Type B pancreatic cell (in vitro differentiated cells): ENCODE measurements at places on chromosomes 6 and 20. TPM values are rescaled to one million over a fixed set of nuclear protein-coding genes. Genes with fewer than 3 reads are reported as not detected.

The FGD2 gene
- total RNA-seq: 0.10 TPM in 1 of 2 replicates, not detected in the other

The RAMACL gene
- 0.85 and 1.5 TPM in 2 replicates for total RNA-seq

The IRAK1BP1 gene
- 4.4 and 7.0 TPM in 2 replicates for total RNA-seq

The CTAGE9 gene
- total RNA-seq: not detected in 2 replicates

DNA sequence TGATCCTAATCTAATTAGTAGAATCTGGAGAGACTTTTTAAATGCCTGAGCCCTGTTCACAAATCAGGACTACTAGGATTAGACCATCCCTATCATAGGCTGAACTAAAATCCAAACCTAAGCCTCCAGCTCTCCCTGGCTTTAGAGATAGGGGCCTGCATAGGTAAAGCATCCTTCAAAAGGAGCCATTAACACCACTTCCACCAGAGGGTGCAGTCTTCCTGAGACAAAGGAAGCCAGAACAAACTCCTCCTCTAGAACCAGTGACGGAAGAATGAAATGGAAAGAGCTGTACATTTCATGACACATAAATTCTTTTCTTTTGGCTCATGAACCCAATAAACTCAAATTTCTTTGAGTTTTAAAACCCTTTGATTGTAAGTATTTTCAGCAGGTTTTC, 291.2 kb upstream of the ADGRB3 start:
- no peak for DNase-seq
- H3K4me1 ChIP-seq: no peaks in the 10 kb centered on the region
- no peaks in the 10 kb centered on the region for H3K36me3 ChIP-seq
- no peaks in the 10 kb centered on the region for H3K27me3 ChIP-seq
- no peak overlapping the region for H3K27ac ChIP-seq

DNA sequence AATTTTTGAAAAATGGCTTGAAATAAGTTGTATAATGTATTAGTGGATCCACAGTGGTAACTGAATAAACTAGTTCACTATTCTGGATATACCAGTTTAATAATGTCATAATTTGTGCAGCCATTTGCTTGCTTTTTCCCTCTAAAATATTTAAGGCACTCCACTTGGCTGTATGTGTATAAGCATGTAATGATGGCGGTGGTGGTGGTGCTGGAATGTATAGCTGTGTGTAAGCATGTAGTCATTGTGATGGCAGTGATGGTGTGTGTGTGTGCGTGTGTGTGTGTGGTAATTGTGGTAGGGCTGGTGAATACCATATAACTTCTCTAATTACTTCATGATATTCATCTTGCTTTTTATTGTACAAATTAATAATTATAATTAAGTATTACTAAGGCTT, 89.2 kb upstream of the HIVEP1 start:
- no peak overlapping the region for H3K27ac ChIP-seq
- H3K27me3 ChIP-seq: no peaks in the 10 kb centered on the region
- DNase-seq: no peak
- H3K36me3 ChIP-seq: no peaks in the 10 kb centered on the region

GRCh38 chr6:44580901-44581300, 193.4 kb downstream of the CDC5L start:
- H3K36me3 ChIP-seq: no peaks in the 10 kb centered on the region
- H3K4me1 ChIP-seq: no peaks in the 10 kb centered on the region
- no peak overlapping the region for H3K4me3 ChIP-seq

DNA sequence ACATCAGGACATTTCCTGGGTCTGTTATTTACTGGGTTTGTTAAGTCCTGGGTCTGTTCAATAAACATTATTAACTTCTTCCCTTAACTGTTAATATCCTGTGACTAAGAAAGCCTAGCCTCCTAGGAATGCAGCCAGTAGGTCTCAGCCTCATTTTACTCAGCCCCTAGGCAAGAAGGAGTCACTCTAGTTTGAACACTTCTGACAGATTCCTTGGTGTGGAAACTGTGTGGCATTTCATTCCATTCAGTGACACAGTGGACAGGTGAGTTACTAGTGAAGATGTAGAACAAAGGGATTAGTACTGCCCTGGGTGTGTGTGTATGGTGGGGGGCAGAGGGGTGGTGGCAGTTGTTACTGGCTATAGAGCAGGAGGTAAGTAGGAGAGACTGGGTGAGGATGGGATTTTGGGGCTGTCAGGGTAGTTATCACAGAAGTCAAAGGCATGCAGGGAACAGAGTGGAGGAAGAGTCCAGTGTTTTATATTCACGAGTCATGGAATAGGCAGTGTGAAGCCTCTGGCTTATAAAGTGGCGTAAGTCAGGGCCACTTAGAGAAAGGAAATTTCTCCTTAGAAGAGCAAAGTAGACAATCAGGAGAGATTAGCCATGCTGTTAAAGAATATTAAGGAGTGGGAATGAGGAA, 28.4 kb downstream of the RNF182 start:
- H3K27ac ChIP-seq: peak overlapping the region; percentile 89
- peak overlapping the region; percentile 32 for H3K4me3 ChIP-seq
- DNase-seq: no peak
- no peaks in the 10 kb centered on the region for H3K4me1 ChIP-seq

GRCh38 chr6:298233-299103, 6.2 kb downstream of the DUSP22 start:
- peaks cover 5% of the 10 kb centered on the region for H3K4me1 ChIP-seq
- no peak for DNase-seq
- H3K36me3 ChIP-seq: no peaks in the 10 kb centered on the region
- H3K27me3 ChIP-seq: no peaks in the 10 kb centered on the region
- H3K4me3 ChIP-seq: no peak overlapping the region

DNA sequence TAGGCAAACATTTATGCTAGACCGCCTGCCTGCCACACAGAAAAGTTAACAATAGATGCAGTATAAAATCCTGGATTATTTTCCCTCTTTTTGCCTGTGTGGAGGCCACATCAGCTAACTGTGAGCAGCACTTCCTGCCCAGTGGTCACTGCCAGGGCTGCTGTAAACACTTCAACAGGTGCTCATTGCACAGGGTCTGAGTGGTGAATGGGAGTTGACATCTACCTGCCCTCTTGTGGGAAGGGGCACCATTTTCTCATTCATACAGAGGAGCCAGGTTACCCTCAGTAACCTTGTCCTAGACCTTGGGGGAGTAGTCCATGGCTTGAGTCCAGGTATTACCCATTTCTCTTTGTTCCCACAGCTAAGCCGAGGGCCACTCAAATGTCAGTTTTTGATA, 235.3 kb downstream of the TMEM242 start:
- peaks cover 17% of the 10 kb centered on the region for H3K36me3 ChIP-seq
- peaks cover 32% of the 10 kb centered on the region for H3K4me1 ChIP-seq
- DNase-seq: no peak
- no peak overlapping the region for H3K27ac ChIP-seq
- H3K27me3 ChIP-seq: no peaks in the 10 kb centered on the region

DNA sequence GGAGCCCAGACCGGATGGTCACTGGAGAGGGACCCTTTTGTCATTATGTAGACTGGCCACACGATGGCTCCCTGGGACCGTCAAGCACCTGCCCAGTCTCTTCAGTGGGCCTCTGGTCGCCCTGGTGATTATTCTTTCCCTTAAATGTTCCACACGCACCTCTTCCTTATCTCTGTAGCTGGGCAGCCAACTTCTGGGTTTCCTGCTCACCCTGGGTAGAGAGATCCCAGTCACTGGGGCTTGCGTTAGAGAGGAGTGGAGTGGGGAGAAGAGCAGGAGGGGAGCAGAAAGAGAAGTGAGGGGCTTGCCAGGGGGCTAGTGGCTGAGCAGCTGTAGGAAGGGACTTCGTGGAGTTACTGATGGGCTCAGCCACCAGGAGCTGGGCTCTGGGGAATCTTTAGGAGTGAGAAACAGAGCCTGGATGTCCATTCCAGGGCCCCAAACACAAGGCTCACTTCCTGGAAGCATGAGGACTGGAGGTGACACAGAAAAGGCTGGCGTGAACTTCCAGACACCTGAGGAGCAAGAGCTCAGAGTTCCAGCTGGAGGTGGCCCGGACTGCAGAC, 150.1 kb downstream of the DHX35 start:
- peaks cover 41% of the 10 kb centered on the region for H3K27me3 ChIP-seq
- peaks cover 14% of the 10 kb centered on the region for H3K4me1 ChIP-seq
- DNase-seq: no peak
- peak overlapping the region; percentile 64 for H3K27ac ChIP-seq

GRCh38 chr6:29561606-29562181, 2.2 kb upstream of the UBD start:
- H3K4me1 ChIP-seq: peaks cover 6% of the 10 kb centered on the region
- no peak for DNase-seq
- peaks cover 63% of the 10 kb centered on the region for H3K27me3 ChIP-seq
- H3K27ac ChIP-seq: no peak overlapping the region

- H3K4me1 ChIP-seq: peaks cover 34% of the 10 kb centered on the region
- DNase-seq: no peak
- H3K27me3 ChIP-seq: no peaks in the 10 kb centered on the region
- peak overlapping the region; percentile 75 for H3K27ac ChIP-seq
- H3K4me3 ChIP-seq: peak overlapping the region; percentile 64
Measured at GRCh38 chr20:31747640-31748039, 8.6 kb downstream of the TPX2 start.

- DNase-seq: no peak
- H3K36me3 ChIP-seq: no peaks in the 10 kb centered on the region
- H3K27ac ChIP-seq: no peak overlapping the region
- H3K4me1 ChIP-seq: no peaks in the 10 kb centered on the region
- H3K4me3 ChIP-seq: no peak overlapping the region
Measured at GRCh38 chr6:127031511-127031910, 87.0 kb upstream of the RSPO3 start.

GRCh38 chr20:43563991-43564390, 5.2 kb downstream of the SGK2 start:
- H3K27ac ChIP-seq: no peak overlapping the region
- no peak for DNase-seq
- H3K4me1 ChIP-seq: no peaks in the 10 kb centered on the region

DNA sequence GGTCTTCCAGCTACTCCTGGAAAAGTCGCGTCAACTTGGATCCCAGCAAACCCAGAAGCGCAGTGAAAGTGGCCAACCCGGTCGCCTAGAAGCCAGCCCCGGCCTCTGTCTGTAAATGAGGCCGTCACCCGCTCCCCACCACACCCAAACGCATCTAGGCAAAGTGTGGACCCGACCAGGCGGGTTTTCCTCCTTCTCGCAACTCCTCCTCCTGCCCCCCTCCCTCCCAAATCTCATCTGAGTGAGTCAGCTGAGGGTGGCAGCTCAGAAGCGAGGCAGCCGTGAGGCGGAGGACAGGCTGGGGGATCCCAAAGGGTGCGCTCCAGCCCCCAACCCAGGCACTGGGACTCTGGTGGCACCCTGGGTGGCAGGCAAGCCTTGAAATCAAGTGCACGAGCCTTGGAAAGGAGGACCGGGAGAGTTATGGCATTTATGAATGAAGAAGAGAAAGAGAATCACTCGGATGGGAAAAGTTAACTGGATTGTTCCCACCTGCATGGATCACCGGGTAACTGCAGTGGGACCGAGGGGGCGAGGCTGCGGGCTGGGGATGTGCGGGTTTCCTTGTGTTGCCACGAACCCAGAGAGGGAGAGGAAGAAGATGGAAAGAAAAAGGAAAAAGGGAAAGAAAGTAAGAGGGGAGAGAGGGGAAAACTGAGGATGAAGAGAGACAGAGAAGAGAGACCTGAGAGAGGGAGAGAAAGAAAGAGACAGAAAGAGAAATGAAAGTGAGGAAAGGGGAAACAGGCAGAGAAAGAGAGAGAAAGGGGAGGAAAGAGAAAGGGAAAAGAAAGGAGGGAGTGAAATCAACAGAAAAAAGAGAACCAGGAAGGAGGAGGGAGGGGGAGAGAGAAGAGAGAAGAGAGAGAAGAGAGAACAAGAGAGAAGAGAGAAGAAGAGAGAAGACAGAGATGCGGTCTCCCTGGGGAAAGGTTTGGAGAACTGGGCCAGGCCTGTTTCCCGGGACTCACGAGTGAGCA, at the start of gene APCDD1L:
Gene APCDD1L (minus strand): TSS at position 167 of the 980 bp plus-strand sequence. CDS start 692 bp downstream, outside the sequence.
- H3K27me3 ChIP-seq: peaks cover 81% of the 10 kb centered on the region
- H3K36me3 ChIP-seq: no peaks in the 10 kb centered on the region
- DNase-seq: peak; percentile 58

- H3K36me3 ChIP-seq: no peaks in the 10 kb centered on the region
- peaks cover 90% of the 10 kb centered on the region for H3K27me3 ChIP-seq
- peak overlapping the region; percentile 82 for H3K4me3 ChIP-seq
- DNase-seq: no peak
- H3K4me1 ChIP-seq: peaks cover 4% of the 10 kb centered on the region
- peak overlapping the region; percentile 10 for H3K27ac ChIP-seq
Measured at GRCh38 chr20:21507400-21508229, 6.2 kb downstream of the NKX2-2 start.

DNA sequence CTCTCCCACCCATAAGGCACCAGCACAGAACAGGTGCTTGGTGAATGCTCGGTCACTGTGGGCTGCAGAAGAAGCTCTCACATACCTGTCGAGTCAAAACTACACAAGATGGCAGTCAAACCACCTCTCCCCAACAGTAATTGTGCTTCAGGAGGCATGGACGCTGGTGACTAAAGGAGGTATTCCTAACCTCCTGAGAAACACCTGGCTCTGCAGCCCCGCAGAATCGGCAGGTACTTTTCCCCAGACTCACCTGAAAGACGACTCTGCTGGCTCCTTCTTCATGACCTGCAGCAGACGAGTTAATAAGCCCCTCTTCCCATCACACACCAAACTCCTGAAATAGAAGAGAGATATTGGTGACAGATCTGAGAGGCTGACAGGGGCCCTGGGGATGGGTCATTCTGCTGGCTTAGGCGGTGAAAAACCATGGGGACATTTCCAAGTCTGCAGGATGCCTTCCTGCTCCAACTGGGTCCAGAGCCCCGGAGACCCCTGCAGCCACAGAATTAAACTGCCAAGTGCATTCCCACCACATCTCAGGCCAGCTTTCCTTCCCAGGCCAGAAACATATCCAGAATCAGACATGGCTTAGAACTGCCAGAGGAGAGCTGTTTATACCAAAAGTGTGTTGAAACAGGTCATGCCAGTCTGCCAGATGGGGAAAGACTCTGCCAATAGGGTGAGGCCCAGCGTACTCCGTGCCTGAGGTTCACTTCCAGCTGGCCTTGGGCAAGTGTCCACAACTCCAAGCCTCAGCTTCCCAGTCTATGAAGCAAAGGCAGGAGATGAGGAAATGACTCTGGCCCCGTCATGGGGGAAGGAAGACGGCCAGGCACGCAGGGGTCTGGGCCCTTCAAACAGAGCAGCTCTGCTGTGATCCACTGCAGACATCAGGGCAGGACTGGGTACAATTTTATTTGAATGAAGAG, 53.0 kb downstream of the MYH7B start:
- H3K4me3 ChIP-seq: no peak overlapping the region
- H3K27me3 ChIP-seq: no peaks in the 10 kb centered on the region
- peak; percentile 55 for DNase-seq
- peaks cover 28% of the 10 kb centered on the region for H3K36me3 ChIP-seq
- H3K4me1 ChIP-seq: peaks cover 4% of the 10 kb centered on the region
